ENCODE measurements at places on chromosomes 3 and 15.

DNA sequence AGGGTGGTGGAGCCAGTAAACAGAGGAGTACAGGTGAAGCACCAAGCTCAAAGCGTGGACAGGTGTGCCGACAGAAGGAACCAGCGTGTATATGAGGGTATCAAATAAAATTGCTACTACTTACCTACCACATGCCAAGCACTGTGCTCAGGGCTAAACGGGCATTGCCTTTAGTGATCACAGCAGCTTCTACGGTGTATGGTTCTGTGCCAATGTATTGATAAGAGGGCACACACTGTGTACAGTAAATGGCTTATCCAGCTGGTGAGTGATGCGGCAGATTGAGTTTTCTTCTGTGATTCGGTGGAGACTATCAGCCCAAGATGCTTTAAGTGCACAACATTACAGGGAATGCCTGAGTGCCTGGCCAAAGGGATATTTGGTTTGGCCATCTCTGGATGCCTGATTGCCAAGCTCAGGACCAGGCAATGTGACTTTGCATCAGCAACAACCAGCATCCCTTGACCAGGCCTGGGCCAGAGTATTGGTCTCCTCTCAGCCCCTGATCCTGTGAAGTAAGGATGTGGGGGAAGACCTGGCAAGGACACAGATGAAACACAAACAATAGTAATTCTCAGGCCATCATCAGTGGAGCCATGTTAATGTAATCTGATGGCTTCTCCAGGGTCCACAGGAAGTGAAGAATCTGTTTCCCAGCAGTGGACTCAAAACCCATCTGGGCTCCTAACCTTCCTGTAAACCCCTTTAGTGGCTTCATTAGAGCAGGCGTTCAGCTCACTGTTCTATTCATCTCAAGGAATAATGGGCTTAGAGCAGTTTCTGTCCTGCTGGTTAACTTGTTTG lies 14.1 kb downstream of the STARD5 start:
- no peak for DNase-seq

GRCh38 chr3:155702745-155703591 lies 41.9 kb downstream of the PLCH1 start:
- no peak for DNase-seq

GRCh38 chr15:73927476-73928240 lies 1.4 kb downstream of the LOXL1 start:
- peak; percentile 38 for DNase-seq

DNA sequence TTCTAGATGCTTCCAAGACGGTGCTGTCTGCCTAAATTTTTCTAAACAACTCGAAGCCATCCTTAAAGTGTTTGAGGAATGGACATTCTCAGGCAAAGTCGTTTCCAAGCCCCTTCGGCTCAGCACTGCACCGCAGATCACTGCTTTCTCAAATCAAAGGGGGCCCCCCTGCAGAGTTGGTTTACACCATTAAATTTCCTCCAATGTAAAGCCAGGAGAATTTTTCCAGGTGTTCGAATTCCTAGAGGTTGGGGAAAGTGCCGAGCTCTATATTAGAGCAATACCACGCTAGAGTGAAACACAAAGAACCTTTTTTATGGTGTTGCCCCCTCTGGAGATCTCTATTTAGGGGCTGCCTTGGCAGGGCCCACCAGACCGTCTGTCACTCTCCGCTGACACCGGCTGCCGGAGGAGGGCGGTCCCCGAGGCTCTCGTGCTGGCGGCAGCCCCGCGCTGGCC lies 277.9 kb upstream of the NR2F2 start:
- no peak for DNase-seq

DNA sequence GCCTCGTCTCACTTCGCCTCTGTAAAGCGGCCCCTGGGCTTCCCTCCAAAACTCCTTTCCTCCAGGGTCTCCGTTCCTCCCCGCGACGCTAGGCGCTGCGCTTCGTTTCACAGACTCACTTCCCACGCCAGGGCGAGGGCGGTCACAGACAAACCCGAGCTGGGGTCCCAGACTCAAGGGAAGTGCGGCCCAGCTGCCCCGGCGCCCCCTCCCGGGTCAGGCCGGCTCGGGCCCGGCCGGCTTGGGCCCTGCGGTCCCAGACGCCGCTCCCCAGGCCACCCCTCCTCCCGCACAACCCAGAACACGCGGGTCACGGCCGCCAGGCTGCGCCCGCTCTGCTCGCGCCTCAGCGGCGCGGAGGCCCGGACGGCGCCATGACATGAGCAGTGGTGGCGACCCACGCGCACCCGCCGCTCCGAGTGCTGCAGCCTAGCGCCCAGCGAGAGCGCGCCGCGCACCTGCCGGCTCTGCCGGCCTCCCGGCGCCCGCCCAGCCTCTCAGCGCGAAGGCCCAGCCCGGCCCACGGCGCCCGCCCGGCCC lies 547 bp downstream of the NUP210 start:
- peak; percentile 39 for DNase-seq
